ENCODE measurements at places on chromosomes 16 and 17.

- DNase-seq: no peak
Measured at GRCh38 chr17:42498828-42499227, 37.2 kb upstream of the NAGLU start.

DNA sequence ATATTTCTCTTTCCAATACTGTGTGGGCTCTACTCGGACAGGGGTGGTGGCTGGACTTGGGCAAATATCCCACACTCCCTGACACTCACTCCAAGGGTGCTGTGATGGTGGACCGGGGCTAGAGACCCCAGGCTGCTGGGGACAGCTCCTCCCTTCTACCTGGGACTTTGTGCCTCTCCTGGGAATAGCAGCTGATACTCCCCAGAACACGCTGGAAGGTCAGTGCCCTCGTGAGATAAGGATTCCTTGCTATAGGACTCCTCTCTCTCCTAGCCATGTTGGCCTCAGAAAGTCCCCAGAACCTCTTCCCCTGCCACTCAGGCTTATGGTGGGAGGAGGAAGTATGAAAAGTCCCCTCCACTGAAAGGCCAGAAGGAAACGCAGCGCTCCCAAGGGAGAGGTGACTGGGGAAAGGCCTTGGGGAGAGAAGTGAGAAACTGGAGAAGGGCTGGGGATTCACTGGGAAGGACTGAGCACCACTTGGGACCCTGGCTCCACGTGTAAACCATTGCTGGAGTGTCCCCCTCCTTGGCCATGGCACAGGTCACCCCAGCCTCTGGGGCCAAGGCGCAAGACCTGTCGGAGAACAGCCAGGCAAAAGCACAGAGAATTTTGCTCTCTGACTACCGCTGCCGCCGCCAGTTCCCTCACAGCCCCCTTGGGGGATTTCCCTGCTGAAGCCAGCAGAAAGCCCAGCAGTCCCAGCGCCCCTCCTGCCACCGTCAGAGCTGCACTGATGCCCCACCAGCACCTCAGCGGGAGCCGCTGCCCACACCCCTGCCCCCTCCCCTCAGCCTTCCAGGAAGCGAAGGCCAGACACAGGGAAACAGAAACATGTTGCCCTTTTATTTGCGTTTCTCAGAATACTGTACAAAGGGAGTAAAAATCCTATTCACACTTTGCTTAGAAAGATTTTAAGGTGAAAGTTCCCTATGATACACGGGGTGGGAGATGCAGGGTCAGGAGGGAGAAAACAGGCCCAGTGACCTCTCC is 2.1 kb upstream of the GSDMB start:
- no peak for DNase-seq

GRCh38 chr16:2238838-2239675 is 2.8 kb downstream of the DNASE1L2 start:
- DNase-seq: no peak

GRCh38 chr17:68431661-68432071 is 25.6 kb downstream of the WIPI1 start:
- no peak for DNase-seq

- peak; percentile 65 for DNase-seq
Measured at GRCh38 chr16:52549011-52549692, 2.2 kb upstream of the TOX3 start.

GRCh38 chr16:3971261-3971660 is 90.7 kb upstream of the CREBBP start:
- DNase-seq: no peak

GRCh38 chr16:84724606-84725309 is 25.0 kb downstream of the USP10 start:
- no peak for DNase-seq

DNA sequence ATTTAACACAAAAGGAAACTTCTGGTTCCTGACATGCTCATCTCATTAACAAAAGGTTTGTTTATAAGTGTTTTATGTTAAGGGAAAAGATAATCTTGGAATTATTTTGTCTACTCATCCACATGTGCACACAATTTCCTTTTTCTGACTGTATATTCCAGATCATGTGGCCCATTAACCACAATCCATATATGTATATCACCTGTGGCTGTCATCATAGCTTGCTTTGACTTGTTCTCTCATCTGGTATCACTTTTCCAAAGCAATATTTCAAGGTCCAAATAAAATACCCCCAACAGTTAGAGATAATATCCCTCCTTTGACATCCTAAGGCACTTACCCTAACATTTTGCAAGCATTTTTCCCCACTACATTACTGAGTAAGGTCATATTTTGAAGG is 856.1 kb downstream of the CDH11 start:
- no peak for DNase-seq

DNA sequence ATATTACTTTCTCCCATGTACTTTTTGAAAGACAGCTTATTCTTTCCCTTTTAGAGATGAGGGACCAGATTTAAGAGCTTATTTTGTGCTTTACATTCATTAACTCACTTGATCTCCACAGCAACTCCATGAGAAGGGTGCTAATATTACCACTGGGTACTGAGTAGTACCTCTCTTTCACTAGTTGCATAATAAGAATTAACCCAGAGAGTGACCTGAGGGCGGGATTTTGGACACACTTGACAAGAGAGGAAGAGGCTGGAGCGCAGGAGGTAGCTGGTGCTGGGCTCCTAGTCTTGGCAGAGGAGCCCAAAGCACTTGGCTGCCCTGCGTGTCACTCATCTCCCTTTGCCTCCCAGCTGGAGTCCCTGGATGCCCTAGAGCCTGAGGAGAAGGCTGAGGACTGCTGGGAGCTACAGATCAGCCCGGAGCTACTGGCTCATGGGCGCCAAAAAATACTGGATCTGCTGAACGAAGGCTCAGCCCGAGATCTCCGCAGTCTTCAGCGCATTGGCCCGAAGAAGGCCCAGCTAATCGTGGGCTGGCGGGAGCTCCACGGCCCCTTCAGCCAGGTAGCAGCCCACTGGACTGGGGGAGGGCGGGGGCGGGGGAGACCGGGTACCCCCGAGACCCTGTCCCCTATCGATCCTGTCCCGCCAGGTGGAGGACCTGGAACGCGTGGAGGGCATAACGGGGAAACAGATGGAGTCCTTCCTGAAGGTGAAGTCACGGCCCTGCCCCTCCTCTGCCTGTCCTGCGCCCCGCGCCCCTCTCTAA is 1.7 kb upstream of the MAZ start:
- peak; percentile 65 for DNase-seq
